ENCODE measurements at places on chromosomes 7 and 10.

- DNase-seq: no peak
Measured at GRCh38 chr10:1294748-1295147, 238.6 kb downstream of the WDR37 start.

DNA sequence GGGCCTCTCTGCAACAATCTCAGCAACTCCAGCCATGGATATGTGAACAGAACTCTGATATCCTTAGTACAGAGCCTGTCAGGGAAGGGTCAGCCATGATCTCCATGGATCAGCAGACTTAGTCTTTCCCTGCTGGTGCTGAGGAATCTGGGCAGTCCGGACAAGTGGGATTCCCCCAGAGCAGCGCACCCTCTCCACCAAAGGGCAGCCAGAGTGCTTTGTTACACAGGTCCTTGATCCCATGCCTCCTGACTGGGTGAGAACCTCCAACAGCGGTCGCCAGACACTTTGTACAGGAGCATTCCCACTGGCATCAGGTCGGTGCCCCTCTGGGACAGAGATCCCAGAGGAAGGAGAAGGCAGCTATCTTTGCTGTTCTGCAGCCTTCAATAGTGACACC is 38.9 kb downstream of the TPK1 start:
- DNase-seq: no peak

GRCh38 chr7:4722960-4723630 is 41.0 kb downstream of the FOXK1 start:
- DNase-seq: no peak

DNA sequence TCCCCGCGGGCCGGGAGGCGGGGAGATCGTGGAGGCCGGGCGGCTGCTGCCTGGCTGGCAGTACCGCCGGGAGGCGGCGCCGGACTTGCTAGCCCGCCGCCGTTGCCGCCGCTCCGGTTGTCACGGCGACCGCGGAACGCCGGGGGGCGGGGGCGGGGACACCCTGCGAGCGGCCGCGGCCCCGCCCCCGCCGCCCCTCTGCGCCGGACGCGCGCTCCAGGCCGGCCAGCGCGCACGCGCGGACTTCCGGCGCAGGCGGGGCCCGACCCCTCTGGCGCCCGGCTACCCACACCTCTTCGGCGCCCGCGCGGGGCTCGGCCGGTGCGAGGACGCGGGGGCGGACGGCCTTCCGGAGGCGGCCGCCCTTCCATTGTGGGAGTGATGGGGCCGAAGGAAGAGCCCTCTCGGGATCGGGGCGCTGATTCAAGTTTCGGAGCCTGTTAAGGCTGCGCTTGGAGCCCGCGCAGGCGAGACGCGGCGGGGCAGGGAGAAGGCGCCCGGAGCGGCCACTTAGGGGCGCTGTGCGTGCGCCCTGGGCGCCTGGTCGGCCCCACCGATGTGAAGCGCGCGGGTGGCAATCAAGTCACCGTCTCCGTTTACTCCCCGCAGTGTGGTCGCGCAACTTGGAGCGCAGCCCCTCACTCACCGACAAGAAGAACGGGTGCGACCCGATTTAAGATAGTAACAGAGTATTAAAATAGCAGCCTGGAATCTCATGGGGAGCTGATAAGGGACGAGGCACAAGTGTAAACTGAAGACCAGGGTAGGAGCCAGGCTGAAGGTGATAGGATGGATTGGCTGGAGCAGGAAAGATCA is 449 bp upstream of the DPY19L1 start:
- DNase-seq: peak; percentile 81

GRCh38 chr10:35331894-35332640 is 4.2 kb upstream of the CCNY start:
- DNase-seq: no peak

Measured in activated T-cell treated with anti-CD3 and anti-CD28 coated beads for 1 hour (primary cell).